ENCODE measurements at places on chromosomes 11 and 22.
A peak's percentile ranks its signal among the peaks of the same experiment; 100 is the strongest.

GRCh38 chr22:27381960-27382742, 419.4 kb downstream of the MN1 start:
- DNase-seq, result no peak

DNA sequence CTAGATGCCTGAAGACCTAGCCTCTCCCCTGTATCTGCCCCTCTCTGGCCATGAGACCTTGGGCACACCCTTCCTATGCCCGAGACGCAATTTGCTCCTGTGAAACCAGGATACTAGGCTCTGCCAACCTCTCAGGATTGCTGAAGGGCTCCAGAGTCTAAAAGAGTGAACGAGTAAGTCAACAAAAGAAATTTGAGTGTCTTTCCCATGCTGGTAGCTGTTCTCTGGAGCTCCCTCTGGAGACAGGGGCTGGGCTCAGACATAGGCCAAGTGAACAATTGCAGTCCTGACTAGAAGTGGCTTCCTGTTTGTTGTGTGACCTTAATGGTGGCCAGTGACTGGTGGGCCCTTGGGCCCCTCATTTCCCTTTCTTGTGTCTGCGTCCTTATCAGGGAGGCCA, 189.0 kb upstream of the NARS2 start:
- no peak for DNase-seq

DNA sequence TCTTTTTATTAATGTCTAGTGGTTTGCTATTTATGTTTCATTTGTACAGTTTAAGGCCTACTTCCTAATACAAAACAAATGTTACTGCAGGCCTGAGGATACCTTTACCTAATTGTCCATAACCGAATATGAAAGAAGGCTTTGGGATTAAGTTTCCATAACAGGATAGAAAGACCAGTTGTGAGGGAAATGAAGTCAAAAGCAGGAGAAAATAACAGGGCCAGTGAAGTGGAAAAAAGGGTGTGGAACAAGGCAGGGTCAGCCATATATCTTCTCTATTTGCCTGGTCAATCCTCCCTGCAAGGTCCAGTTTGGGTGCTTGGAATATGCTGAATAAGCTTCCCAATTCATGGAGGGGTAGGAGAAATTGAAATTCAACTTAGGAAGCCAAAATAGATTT, 211.5 kb downstream of the SWAP70 start:
- DNase-seq, result no peak

- no peak for DNase-seq
Measured at GRCh38 chr11:116275635-116276034, 497.2 kb downstream of the BUD13 start.

GRCh38 chr11:123159183-123159857, 35.7 kb downstream of the CLMP start:
- no peak for DNase-seq

DNA sequence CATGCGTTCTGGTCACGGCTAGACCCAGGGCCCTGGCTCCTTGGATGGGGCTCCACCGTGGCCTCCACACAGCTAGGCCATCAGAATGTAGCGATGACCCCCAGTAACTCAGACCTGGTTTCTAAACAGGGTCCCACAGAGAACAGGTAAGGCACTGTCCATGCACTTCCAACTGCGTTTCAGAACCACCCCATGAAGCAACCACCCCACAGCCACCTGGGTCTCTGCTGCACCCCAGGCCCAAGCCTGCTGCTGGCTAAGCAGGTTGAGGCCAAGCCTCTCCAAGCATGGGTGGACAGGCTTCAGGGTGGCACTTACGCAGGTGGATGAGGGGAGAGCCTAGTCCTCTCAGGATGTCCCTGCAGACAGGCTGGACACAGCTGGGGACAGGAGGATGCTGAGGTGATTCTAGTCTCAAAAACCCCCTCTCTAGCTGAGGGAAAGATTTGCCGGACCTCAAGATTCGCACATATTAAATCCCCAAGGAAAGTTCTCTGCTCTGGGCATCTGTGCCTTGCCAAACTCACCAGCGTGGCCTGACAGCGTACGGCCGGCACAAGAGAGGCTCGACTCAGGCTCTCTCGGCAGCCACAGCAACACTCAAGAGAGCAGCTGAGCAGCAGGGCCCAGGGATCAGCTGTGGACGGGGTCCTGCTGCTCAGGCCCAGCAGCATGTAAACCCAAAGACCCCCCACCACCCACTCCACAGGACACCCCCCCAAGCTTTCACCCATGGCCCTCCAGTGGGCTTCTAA, 141.6 kb downstream of the CRYBB2 start:
- peak; percentile 11 for DNase-seq

DNA sequence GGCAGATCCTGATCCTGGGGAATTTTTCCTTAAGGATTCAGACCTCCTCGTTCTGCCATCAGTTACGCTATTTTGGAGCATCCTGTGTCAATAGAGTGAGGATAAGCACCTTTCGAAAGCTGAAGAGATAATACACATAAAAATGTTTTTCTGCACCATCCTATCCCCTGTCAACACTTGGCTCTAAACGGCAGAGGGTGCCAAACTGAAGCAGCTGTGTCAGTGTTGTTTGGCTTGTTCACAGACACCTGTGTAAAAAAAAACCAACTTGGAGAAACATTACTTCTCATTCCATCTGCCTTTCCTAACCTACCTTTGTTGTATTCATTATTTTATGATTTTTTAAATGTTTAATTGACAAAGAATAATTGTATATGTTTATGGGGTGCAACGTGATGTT, 417.0 kb upstream of the DDI1 start:
- DNase-seq, result no peak

DNA sequence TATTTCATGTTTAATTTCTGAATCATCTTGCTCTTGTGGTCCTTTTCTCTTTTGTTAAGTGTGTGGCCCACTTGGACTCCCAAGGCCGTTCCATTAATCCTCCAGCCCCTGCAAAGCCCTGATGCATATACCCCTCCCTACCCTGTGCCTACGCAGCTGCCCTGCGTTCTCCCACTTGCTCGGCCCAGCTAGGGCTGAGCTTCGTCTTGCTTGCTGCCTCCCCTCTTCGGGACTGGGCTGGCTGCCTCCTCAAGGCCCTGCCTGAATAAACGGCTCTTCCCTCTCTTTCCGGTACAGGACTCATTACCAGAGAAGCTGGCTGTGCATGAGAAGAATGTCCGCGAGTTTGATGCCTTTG, 28.5 kb downstream of the ARHGAP1 start:
- DNase-seq, result no peak

- DNase-seq, result no peak
Measured at GRCh38 chr11:90874281-90874680, 651.4 kb upstream of the CHORDC1 start.

DNA sequence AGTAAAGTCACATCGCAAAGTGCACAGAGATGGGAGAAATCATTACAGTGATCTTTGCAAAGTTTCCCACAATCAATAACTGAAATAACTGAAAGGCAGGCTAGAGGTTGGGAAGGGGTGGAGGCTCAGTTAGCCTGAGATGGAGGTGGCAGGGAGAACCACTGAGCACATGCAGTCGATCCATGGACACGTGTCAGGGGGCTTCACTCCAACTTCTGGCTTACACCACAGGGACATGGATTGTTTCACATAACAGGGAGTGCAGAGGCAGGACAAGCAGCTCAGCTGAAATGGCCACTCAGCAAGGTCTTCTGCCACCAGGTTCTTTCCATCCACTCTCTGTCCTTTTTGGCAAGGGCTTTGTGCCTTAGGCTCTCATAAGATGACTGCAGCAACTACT, 35.1 kb upstream of the MICAL2 start:
- DNase-seq, result no peak

GRCh38 chr11:100105982-100106358, 581.1 kb upstream of the ARHGAP42 start:
- DNase-seq, result no peak

GRCh38 chr11:43845816-43846215, 34.8 kb upstream of the ALKBH3 start:
- DNase-seq, result no peak

DNA sequence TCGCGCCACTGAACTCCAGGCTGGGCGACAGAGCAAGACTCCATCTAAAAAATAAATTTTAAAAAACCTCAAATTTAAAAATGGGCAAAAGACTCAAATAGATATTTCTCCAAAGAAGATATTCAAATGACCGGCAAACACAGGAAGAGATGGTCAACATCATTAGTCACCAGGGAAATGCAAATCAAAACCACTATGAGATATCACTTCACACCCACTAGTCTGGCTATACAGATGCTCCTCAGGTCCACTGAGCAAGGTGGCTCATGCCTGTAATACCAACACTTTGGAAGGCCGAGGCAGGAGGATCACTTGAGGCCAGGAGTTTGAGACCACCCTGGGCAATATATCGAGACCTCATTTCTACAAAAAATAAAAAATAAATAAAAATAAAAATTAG, 43.3 kb upstream of the SLC35C1 start:
- DNase-seq, result no peak

DNA sequence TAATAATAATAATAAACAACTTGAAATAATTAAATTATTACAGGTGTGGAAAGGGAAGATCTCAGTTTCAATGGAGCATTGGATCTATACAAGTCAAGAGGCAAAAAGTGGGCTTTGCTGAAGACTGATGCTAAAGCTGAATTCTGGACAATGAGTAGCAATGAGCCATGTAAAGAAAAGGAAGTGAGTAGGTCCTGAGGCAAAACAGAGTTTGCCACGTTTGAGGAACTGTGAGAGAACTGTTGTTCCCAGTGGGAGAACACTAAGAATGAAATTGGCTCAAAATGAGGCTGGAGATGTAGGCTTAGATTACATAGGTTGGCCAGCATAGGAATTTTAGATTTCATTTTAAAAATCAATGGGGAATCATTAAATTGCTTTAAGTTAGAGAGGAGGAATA, 33.9 kb upstream of the TEAD1 start:
- no peak for DNase-seq

DNA sequence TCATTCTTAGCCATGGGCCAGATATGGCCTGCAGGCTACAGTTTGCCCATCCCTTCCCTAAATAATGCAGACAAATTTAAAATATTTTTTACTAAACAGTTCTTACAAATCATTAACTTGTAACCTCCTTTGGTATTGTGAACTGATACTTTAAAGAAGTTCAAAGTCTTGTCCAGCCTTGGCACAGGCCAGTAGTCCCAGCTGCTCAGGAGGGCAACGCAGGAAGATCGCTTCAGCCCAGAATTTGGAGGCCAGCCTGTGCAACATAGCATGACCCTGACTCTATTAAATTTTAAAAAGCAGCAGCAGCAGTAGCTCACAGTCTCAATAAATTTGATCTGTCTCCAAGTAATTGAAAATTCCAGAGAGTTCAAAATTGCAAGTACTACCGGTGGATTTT, 83.7 kb upstream of the ARHGAP32 start:
- DNase-seq, result no peak

- DNase-seq, result no peak
Measured at GRCh38 chr11:36343436-36343835, 47.3 kb downstream of the PRR5L start.

DNA sequence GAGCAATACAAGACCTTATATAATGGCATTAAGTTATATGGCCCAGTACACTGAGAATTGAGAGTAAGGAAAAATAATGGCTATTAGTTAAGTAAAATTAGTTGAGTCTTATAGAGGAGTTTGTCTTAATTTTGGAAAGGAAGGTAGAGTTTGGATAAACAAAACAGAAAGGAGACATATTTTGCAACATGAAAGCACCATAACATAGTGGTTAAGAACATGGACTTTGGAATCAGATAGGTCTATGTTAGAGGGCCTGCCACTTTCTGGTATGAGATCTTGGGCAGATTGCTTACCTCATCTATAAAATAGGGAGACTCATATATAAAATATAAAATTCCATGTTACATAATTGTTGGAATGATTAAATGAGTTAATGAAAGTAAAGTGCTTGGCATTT, 68.9 kb downstream of the CSTPP1 start:
- DNase-seq, result no peak

DNA sequence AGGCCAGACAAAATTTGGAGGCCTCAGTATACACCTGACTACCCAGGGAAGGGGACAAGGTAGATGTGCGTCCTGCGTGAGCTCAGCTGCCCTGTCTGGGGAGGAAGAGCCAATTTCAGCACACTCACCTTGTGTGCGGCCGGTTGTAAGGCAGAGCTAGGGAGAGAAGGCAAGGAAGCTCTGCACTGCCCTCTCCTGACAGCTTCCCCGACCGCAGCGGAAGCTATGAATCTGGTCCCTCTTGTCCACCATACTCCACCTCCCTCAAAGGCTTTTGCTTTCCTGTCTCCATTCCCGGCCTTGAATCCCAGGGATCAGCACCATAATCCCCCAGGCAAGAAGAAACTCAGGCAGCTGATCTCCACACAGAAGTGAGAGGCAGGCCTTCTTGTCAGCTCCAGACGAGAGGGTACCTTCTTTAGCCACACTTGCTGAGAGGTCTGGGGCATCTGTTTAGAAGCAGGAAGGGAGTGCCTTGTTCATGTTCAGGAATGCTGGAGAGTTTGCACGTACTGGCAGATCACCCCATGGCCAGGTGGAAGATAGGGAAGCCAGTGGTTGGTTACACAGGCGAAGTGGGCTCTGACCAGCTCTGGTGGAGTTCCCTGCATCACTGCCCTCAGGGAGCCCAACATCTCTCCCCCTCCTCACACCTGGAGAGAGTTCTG, 62.5 kb downstream of the FEZ1 start:
- peak; percentile 77 for DNase-seq

GRCh38 chr11:61080526-61080925, 21.8 kb upstream of the CD5 start:
- no peak for DNase-seq

GRCh38 chr22:29388759-29389090, 355 bp upstream of the AP1B1 start:
- DNase-seq, result no peak

- DNase-seq, result no peak
Measured at GRCh38 chr11:120215634-120216033, 4.8 kb downstream of the OAF start.

DNA sequence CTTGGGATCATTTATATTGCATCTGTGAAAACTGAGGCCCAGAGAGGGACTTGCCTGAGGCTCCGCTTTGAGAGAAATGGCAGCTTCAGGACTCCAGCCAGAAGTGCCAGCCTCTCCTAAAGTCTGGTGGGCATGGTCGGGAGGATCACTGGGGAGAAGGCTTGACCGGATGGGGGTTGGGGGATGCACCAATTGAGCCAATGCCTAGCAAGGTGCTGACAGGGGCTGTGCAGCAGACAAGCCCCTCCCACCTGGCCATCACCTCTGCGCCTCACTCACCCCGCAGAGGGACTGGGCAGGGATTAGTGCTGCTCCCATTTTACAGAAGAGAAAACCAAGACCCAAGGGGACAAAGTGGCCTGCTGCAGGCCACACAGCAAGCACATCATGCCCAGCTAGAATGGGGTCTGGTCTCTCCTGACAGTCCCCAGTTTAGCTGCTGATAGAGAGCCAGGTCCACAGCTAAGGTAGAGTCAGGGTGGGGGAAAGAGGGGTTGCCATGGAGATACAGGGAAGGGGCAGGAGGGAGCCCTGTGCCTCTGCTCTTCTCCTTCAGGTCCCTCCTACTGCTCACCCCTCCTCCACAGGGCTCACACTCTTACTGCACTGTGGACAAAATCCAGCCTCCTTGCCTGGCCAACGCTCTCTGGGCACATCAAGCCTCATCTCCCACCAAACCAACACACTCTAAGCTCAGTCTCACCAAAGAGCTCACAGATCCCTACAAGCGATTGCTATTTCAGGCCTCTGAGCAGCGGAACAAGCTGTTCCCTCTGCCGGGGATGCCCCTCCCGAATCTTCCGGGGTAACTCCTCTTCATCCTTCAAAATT, 29.5 kb downstream of the TEF start:
- no peak for DNase-seq

- DNase-seq, result peak; percentile 49
Measured at GRCh38 chr22:37018815-37019308, 385 bp downstream of the TST start.

All from glutamatergic neuron (in vitro differentiated cells).